ENCODE measurements at places on chromosomes 12 and 14.

- no peak for DNase-seq
These were observed 8.0 kb downstream of the GLIPR1 start for GRCh38 chr12:75488553-75488952.

GRCh38 chr12:127144770-127145169, 1122.2 kb upstream of the TMEM132C start:
- no peak for DNase-seq

DNA sequence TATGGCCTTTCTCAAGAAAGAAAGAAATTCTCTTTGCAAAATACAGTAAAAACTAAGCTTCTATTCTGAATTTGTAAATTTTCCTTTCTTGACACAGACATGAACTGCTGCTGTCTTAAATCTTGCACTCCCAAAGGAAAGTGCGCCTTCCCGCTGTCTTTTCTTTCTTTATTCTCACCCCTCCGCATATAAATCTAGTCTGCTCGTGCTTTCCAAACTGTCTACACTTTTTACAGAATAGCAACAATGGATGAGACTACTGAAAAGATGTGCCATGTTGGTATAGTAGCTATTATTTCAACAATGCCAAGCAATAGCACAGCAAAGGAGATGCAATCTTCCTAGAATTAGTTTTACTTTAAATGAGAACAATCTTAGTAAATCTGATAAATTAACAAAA, 328.8 kb upstream of the PDE3A start:
- DNase-seq: no peak

DNA sequence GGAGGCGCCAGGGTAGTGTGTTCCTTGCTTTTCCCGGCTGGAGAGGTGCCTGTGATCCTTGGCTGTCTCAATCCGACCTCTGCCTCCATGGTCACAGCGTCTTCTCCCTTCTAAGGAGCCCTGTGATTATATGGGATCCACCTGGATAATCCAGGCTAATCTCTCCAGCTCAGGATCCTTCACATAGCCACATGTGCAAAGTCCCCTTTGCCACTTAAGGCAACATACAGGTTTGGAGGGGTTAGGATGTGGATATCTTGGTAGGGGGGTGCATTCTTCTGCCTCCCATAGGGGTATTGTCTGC, 1.2 kb upstream of the HVCN1 start:
- DNase-seq: no peak

GRCh38 chr12:71652656-71653055, 11.0 kb downstream of the ZFC3H1 start:
- DNase-seq: no peak

DNA sequence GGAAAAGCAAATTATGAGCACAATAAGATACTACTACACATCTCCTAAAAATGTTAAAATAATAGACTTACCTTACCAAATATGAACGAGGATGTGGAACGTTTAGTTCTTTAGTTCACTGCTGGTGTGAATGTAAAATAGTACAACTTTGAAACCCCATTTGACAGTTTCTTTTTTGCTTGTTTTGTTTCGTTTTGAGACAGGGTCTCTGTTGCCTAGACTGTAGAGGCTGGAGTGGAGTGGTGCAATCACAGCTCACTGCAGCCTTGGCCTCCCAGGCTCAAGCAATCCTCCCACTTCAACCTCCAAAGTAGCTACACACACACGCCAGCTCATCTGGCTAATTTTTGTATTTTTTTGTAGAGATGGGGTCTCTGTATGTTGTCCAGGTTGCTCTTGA, 136.4 kb upstream of the FAR2 start:
- no peak for DNase-seq

DNA sequence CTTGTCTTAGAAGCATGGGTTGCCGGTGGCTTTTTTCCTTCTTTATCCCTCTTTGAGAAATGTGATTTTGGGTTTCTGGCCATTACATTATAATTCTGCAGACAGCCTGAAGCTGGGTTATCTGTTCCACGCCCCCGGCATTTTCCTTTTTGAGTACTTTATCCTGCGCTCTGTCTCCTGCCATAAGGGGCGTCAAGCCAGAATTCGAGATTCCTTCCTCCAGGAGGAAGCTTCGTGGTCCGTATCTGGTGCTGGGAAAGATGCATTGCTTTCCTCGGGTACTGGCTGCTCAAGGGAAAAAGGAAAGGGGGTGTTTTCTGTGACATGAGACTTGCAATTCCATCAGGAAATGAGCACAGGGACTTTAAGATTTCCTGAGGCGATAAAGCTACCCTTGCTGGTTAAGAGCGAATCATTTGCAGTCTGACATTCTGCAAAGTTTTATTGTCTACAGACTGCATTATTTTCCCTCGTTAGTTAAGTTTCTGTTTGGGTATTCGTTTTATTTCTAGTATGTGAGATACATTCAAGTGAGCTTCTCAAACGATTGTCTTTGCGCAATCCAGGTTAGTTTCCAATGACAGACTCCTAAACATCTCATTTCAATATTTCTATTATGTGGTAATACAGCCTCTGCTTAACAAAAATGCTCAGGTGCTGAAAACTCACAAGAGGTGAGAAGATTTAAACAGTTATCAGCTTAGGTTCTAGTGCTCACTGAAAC, 694 bp downstream of the AKAP5 start:
- DNase-seq: no peak

DNA sequence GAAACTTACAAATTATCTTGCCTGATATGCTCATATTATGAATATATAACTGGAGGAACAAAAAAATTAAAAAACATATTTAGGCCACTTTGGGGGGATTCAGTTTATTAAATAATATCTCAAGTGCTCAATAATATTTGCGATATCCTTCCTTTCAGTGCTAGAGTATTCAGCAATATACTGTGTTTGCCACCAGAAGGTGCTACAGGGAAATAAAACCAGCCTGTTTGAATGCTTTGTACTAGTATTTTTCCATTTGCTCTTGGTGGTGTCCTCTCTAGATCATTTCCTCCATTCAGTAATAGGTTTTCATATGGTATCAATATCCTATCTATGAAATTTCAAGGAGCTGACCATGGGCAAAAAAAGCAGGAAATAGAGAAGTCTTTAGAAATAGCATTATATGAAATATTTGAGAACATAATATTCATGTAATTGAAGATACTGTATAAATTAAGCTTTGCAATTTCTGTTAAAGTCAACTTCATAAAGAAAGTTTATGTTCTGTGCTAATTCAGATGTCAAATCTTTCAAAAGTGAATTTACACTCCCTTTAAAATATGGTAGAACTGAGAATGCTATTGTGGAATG, 106.2 kb upstream of the NAV3 start:
- DNase-seq: peak; percentile 44

DNA sequence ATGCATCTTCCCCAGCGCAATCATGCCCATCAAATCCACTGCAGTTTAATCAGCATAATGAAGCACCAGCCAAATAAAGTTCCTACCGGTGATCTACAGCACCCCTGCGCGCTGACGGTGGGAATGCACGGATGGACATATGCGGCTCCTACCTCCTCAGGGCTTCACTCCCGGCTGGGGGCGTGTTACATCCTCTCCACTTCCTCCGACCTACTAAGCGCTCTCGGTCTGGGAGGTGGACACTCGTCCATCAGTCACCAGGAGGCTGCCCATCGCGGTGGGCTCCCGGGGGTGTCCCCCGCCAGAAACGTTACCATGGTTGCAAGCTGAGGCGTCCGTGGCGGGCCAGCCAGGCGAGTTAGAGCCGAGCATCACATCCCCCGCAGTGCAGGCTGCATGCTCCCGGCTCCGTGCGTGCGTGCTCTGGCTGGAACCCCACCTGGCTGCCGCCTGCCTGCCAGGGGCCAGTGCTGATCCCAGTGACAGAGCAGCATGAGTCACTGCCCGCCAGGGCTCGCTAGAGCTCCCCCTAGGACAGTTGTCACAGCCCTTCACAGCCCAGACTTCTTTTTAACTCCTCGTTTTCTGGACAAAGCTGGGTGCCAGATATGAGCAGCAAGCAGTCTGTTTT, 73.0 kb downstream of the CIT start:
- DNase-seq: no peak

Data from glomerular endothelial cell (primary cell).